ENCODE measurements at places on chromosomes 5 and 9. TPM values are rescaled to one million over a fixed set of nuclear protein-coding genes. Genes with fewer than 3 reads are reported as not detected.
A peak's percentile ranks its signal among the peaks of the same experiment; 100 is the strongest.

Gene CNTFR
- not detected for total RNA-seq

- H3K36me3 ChIP-seq: peaks cover 4% of the 10 kb centered on the region
- DNase-seq: no peak
- H3K4me3 ChIP-seq: no peak overlapping the region
- peaks cover 68% of the 10 kb centered on the region for H3K27me3 ChIP-seq
Observed at GRCh38 chr9:2616692-2617377, 4.8 kb upstream of the VLDLR start.

DNA sequence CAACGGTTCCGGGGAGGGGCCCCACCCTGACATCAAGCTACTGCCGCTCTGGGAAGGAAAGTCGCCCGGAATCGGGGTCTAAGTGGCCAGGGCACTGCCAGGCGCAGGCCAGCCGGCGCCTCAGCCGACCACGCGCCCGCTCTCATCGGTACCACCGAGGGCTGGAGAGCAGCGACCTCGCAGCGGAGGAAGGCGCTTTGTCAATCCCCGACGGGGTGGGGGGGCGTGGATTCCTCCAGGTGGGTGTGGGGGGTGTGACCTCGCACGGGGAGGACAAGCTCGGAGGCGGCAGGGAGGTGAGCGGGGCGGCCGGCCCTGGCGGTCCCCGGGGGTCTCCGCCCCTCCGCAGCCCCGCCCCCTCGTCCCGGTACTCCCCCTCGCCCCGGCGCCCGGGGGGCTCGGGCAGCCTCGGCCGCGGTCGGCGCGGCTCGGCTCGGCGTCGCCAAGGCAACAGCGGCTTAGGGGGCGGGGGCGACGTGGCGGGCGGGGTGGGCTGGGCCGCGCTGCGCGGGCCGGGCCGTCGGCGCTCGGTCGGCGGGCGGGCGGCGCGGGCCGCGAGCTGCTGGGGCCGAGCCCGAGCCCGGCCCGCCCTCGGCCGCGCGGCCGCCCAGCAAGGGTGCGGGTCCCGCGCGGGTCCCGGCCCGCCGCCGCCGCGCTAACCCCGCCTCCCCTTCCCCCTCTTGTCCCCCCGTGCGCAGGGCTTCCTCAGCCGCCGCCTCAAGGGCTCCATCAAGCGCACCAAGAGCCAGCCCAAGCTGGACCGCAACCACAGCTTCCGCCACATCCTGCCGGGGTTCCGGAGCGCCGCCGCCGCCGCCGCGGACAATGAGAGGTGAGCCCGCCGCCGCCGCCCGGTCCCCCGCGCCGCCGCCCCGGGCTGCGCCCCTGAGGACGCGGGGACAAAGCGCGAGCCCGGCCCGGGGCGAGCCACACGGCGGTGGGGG lies 47.5 kb downstream of the DAB2IP start:
- no peak overlapping the region for H3K27ac ChIP-seq
- no peaks in the 10 kb centered on the region for H3K36me3 ChIP-seq
- H3K27me3 ChIP-seq: peaks cover 52% of the 10 kb centered on the region
- peaks cover 8% of the 10 kb centered on the region for H3K4me1 ChIP-seq
- DNase-seq: peak; percentile 72

- DNase-seq: no peak
- H3K27me3 ChIP-seq: peaks cover 67% of the 10 kb centered on the region
- H3K36me3 ChIP-seq: no peaks in the 10 kb centered on the region
- H3K27ac ChIP-seq: no peak overlapping the region
- H3K4me3 ChIP-seq: no peak overlapping the region
Observed at GRCh38 chr5:173981185-173981761, 7.7 kb upstream of the C5orf47 start.

DNA sequence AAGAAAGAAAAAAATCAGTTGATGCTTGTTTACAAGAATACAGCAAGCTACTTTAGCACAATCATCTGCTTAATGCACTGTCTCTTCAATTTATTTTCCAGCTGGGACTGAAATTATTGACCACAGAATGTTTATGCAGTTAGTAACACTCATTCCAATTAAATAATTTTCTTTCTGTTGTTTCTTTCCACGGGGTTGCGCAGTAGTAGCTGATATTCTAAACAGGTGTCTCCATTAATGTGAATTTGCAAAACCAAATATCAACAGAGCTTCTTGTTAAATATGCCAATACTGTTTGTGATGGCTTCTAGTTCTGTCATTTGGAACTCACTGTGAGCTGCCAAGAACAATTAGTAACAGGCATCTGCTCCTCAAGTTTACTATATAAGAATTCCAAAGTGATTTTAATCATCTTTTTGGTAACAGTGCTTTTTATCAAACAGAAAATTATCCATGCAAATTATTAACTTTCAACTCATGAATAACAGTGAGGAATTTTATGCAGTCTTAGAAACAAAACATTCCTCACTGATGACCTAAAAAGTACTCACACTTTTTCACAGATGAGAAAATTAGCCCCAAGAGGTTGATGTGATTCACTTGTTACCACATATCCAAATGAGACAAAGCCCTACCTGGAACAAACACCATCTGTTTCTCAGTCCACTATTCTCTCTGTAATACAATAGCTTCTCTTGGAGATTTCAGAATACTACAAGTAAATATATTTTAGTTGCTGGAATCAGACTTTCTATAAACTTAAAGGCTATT lies 567.6 kb upstream of the RGMB start:
- DNase-seq: no peak
- H3K4me3 ChIP-seq: no peak overlapping the region
- no peaks in the 10 kb centered on the region for H3K27me3 ChIP-seq
- no peaks in the 10 kb centered on the region for H3K36me3 ChIP-seq

All from activated T-cell treated with anti-CD3 and anti-CD28 coated beads, Interleukin-2, amount 50 U/mL, for 72 hours (primary cell).